ENCODE measurements at places on chromosomes 2 and 18. TPM values are rescaled to one million over a fixed set of nuclear protein-coding genes. Genes with fewer than 3 reads are reported as not detected.

GRCh38 chr18:57095884-57096283 is 51.0 kb upstream of the BOD1L2 start:
- H3K4me3 ChIP-seq = no peak overlapping the region
- no peaks in the 10 kb centered on the region for H3K27me3 ChIP-seq
- no peak overlapping the region for H3K27ac ChIP-seq
- no peak for DNase-seq

GKN2 gene
- not detected for total RNA-seq

MSTN gene
- not detected for total RNA-seq

GRCh38 chr18:2662990-2663389 is 7.5 kb downstream of the SMCHD1 start:
- peaks cover 44% of the 10 kb centered on the region for H3K4me1 ChIP-seq
- no peak overlapping the region for H3K27ac ChIP-seq
- no peaks in the 10 kb centered on the region for H3K27me3 ChIP-seq

GRCh38 chr2:79294994-79295393 is 135.4 kb upstream of the REG3A start:
- no peaks in the 10 kb centered on the region for H3K27me3 ChIP-seq
- no peaks in the 10 kb centered on the region for H3K36me3 ChIP-seq
- DNase-seq = no peak
- no peaks in the 10 kb centered on the region for H3K4me1 ChIP-seq
- H3K4me3 ChIP-seq = no peak overlapping the region
- H3K27ac ChIP-seq = no peak overlapping the region

DNA sequence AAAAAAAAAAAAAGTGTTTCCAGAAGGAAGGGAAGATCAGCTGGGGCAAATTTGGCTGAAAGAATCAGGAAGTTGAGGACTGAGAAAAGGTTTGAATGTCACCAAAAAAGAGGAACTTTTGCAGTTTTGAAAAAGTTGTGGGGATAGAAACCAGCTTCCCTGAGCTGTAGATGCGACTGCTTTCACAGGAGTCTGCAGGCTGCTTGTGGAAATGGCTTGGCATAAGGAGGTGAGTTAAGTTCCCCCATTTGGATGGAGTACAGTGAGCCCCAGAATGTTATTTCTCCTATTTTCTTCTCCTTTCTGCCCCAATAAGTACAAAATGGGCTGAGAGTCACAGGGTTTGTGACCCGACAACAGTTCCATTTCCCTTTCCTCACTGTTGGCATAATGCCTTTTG is 16.5 kb upstream of the ME2 start:
- H3K4me1 ChIP-seq = peaks cover 6% of the 10 kb centered on the region
- no peak overlapping the region for H3K4me3 ChIP-seq

GALNT1 gene
- total RNA-seq = 48.4 TPM

DNA sequence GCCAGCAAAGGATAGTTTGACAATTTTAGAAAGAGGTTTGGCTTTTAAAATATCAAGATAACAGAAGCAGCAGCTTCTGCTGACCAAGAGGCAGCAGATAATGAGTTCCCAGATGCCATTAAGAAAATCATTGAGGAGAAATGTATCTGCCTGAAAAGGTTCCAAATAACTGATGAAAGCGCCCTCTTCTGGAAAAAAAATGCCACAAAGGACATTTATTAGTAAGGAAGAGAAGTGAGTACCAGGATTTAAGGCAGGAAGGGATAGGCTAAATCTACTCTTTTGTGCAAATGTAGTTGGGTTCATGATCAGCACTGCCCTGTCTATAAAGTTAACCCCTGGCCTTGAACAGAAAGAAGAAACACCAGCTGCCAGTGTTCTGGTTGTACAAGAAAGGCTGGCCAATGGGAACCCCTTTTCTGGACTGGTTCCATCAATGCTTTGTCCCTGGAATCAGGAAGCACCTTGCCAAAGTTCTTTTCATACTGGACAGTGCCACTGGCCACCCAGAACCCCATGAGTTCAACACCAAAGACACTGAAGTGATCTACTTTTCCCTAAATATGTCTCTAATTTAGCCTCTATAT is 40.6 kb downstream of the DHX57 start:
- H3K4me1 ChIP-seq = no peaks in the 10 kb centered on the region
- peaks cover 8% of the 10 kb centered on the region for H3K36me3 ChIP-seq
- H3K4me3 ChIP-seq = no peak overlapping the region
- H3K27ac ChIP-seq = no peak overlapping the region

HEATR5B gene
- 22.4 TPM for total RNA-seq

All from transverse colon (tissue), 4 donors.